ENCODE measurements at places on chromosomes 16 and 17. TPM values are rescaled to one million over a fixed set of nuclear protein-coding genes. Genes with fewer than 3 reads are reported as not detected.

DNA sequence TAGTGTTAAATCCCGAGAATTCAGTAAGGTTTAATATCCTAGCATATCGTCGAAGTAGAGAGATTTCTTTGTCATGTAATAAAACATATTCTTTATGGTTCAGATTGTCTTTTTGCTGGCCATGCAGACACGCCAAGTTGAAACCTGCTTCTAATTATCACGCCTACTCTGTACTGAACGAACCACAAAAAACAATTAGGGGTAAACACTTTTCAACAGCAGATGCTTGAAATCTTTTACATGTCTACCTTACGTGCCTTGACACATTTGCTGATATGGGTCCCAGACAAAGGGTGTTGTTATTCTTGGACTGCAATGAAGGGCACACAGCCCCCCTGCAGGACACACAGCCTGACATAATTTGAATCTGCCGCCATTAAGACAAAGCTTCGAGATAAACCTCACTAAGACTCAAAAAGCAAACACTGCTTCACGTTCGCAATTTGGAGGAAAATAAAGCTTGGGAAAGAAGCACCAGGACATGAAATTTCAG lies 13.3 kb downstream of the WIPI1 start:
- no peak for DNase-seq

DNA sequence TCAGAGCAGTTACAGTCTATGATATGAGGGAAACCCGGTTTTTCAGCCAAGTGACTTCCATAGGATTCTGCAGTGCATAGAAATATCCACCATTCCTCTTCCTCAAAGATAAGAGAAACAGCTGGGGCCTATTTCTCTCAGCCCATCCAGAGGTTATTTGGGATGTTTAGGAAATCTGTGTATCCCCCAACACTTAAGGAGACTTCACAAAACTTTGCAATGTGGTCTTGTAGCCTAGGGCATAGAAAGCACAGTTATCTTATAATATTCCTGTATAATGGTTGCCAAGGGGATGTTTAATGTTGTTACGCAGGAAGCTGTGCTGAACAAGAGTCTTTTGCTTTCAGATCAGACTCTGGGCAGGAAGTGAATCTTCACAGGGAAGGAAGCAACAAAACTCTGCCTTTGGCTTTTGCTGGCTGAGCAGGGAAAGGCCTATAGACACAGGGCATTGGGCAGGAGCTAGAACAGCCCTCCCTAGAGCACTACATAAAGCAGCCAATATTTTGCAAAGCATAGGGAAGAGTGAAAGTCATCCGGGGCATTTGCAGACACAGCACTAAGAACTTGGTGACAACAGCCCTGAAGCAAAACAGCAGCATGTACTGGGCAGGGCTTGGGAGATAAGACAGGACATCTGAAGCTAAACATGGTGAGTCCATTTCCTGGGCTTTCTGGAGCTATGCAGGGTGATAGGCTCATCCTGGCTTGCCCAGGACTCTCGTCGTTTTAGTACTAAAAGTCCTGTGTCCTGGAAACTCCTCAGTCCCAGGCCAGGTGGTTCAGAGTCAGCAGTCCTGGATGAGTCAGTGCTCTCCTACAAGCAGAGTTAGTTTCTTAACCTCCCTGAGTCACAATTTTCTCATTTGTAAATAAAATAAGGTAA lies 18.7 kb upstream of the BEAN1 start:
- peak; percentile 78 for DNase-seq

DNA sequence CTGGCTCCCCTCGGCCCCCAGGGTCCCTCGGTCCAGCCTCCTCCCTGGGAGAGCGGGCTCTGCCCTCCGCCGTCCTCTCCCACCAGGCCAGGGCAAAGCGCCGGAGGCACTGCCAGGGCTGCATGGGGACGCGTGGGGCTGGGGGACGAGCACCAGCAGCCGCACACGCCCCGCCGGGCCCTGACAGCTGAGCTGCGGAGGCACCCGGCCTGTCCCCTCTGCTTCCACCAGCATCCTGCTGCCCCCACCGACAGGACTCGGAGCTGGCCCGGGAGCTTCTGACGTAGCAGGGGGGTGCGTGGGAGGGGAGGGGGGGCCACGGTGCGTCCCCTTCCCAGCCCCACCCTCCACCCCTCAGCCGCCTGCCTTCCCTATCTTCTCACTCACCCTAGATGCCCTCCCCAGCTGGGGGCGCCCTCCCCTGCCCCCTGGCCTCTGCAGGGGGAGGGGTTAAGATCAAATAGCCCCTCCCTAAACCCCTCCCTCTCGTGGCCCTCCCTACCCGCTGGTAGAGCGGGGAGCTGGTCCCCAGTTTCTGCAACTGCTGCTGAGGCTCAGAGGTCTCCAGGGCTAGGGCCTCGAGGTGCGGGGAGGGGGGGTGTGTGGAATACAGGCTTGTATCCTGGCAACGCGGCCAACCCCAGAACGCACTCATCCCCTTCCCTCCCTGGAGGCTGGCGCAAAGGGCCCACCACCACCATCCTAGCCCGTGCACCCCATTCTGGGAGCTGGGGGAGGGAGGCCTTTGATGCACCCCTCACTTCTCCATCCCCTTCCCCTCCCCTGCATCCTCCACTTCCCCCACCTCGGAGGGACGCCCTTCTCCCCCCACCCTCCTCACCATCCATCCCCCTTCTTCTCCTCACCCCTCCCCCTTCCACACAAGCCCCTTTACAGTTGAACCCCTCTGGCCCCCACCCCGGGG lies 1.0 kb downstream of the SRCIN1 start:
- DNase-seq, result no peak

DNA sequence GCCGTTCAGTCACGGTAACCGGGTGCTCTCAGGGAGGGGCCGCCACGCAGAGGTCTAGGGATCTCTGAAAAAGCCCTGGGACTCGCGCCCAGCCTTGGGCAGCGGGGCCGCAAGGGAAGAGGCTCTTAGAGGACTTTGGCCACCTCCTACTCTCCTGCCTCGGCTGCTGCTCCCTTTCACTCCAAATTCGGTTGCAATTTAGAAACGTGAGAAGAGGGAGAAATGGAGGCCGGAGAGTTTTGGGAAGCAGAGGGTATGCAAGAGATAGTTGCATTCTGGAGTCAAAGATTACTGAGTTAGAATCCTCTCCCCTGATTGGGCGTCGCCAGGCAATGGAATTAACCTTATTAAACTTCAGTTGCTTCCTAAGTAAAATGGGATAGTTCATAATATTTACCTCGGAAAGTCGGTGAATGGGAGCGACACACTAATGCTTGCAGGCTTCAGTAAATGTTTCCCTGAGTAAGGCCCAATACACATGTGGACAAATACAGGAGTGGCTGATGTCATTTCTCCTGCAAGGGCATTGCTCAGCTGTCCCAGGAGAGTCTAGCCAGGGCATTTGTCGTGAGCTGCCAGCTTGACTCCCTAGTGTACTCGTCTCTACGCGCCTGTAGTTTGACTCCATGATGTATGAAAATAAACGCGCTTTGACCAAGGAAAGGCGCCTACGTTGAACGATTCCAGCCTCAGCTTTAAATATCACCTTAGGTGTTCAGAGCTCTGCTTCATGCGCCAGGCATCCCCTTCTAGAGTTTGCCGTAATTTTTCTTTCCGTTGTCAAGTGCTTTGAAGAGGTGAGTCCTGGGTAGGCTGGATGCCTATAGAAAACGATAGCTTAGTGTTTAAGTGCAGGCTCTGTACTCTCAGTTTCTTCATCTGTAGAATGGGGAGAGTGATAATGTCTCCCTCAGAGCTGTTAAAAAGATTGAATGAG lies 667 bp downstream of the OGFOD1 start:
- DNase-seq, result peak; percentile 9

DNA sequence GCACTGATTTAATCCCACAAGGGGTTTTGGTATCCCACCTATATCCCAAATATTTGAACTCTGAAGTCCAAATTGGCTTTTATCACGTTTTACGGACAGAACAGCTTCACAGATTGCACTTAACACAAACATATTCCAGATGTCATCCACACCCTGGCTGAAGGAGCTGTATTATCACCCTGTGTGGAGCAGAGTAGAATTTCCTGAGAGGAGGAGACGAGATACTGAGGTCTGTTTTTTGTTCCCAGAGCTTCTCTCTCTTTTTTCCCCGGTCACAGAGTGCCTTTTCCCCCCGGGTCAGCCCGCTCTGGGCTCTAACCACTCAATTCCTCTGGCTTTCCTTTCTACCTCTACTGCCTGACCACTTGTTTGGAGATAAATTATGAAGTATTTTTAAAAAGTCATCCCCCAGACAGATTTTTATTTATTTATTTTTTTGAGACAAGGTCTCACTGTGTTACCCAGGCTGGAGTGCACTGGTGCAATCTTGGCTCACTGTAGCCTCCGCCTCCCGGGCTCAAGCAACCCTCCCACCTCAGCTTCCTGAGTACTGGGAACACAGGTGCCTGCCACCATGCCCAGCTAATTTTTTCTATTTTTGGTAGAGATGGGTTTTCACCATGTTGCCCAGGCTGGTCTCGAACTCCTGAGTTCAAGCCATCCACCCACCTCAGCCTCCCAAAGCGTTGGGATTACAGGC lies 30.7 kb downstream of the DNAH2 start:
- no peak for DNase-seq

The CEP295NL gene
- total RNA-seq, result not detected

- no peak for DNase-seq
Measured at GRCh38 chr16:72409423-72409822, 237.5 kb upstream of the PMFBP1 start.

The UNC45B gene
- not detected for total RNA-seq

GRCh38 chr16:6377956-6378355 lies 954.7 kb upstream of the RBFOX1 start:
- no peak for DNase-seq

The FGF11 gene
- not detected for total RNA-seq

DNA sequence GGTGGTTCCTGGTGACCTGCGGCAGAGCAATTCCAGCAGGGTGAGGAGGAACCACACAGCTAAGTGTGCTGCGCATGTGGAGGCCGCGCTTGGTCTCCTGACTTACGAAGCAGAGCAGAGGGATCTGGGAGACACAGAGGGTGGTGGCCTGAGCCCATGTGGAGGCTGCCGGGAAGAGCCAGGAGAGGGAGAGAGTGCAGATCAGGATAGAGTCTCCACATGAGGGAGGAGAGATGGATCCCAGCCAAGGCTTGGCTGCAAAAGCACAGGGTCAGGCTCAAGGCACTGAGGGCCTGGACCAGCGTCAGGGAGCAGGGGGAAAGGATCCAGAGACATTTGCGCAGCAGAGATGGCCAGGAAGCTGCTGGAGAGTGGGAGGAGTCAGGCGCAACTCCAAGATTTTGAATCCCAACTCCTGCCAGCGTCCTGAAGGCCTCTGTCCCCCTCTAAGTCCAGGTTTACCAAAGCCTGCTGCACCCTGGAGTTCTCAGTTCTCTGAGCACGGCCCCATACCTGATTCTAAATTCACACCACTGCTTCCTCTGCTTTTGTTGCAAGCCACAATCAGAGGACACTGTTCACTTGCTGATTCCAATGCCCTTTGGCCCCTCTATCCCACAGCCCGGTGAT lies 11.3 kb upstream of the MLLT6 start:
- DNase-seq, result no peak

The OR1F1 gene
- not detected for total RNA-seq

The NF1 gene
- 23.2 TPM for total RNA-seq

GRCh38 chr16:23160574-23160973 lies 11.3 kb upstream of the USP31 start:
- DNase-seq, result no peak

- no peak for DNase-seq
Measured at GRCh38 chr17:78121801-78122215, 6.7 kb downstream of the TMC6 start.

The SYT17 gene
- total RNA-seq, result 3.2 TPM
